ENCODE measurements at places on chromosomes 6 and 20.

GRCh38 chr20:23582293-23582692 lies 14.0 kb upstream of the CST9L start:
- DNase-seq = no peak

DNA sequence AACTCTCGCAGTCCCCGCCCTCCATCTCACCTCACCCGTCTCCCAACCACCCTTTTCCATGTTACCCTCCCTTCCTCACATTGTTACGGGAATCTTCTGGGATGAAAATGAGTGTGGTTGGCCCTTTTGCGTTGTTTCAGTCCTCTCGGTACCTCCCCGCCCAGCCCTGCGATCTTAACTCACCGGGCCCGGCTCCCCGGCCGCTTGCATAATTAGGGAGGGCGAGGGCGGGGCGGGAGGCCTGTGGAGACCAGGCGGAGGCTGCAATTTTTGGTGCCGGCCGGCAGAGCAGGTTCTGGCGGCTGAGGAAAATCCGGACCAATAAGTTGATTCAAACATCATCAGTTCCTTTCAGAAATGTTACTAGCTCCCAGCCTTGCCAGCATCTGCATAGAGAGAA lies 25.2 kb downstream of the TFAP2B start:
- no peak for DNase-seq

- DNase-seq = no peak
These were observed 39.6 kb upstream of the TRIM39 start for GRCh38 chr6:30287139-30287538.

- no peak for DNase-seq
These were observed 113.7 kb downstream of the FAM217A start for GRCh38 chr6:3965071-3965718.

GRCh38 chr6:44042261-44042988 lies 84.8 kb downstream of the MRPL14 start:
- no peak for DNase-seq

- no peak for DNase-seq
These were observed 45.5 kb downstream of the PDE10A start for GRCh38 chr6:165617528-165617927.

All from effector CD8-positive, alpha-beta T cell (primary cell).